Tongue (tissue), 3 donors: ENCODE measurements at places on chromosomes 5 and 9. TPM values are rescaled to one million over a fixed set of nuclear protein-coding genes. Genes with fewer than 3 reads are reported as not detected.

HSPA5 gene
- 122 TPM for total RNA-seq

TAF11L5 gene
- total RNA-seq, result not detected

PCDHGA4 gene
- 3.9 TPM for total RNA-seq

EQTN gene
- 0.51 TPM for total RNA-seq

LIFR gene
- total RNA-seq, result 69.6 TPM

SPATA6L gene
- total RNA-seq, result 4.2 TPM

PCDHA4 gene
- total RNA-seq, result 1.4 TPM

SPINK4 gene
- total RNA-seq, result not detected

SAXO1 gene
- total RNA-seq, result under 0.01 TPM

LTC4S gene
- total RNA-seq, result not detected

PCDHGB6 gene
- total RNA-seq, result 9.3 TPM

IRX1 gene
- 1.6 TPM for total RNA-seq

PAPPA gene
- total RNA-seq, result 3.0 TPM

SLC25A51 gene
- 59.3 TPM for total RNA-seq

CERCAM gene
- 63.2 TPM for total RNA-seq

ZNF354B gene
- 27.3 TPM for total RNA-seq

EDIL3 gene
- 11.3 TPM for total RNA-seq

WHRN gene
- 4.2 TPM for total RNA-seq

CAMK2A gene
- 42.6 TPM for total RNA-seq
